Forelimb muscle (tissue), 1 donor: ENCODE measurements at places on chromosomes 5 and 9.
A peak's percentile ranks its signal among the peaks of the same experiment; 100 is the strongest.

DNA sequence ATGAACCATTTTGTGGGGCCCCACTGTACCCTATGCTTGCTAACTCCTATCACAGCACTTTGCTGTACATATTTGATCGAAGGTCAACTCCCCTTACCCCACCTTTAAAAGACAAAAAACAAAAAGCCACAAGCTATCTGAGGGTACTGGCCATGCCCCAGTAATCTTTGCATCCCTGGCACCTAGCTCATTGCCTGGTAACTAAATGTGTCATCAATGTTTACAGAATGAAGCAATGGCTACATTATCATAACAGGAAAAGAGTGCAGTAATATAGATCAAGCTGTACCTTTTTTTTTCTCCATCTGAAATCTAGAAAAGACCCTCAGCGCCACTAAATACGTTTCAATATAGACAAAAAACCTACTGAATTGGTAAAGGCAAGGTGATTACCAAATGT, 188.0 kb downstream of the ELAVL2 start:
- no peak for DNase-seq

- DNase-seq = no peak
These were observed 29.6 kb upstream of the B4GALT1 start for GRCh38 chr9:33196736-33197135.

DNA sequence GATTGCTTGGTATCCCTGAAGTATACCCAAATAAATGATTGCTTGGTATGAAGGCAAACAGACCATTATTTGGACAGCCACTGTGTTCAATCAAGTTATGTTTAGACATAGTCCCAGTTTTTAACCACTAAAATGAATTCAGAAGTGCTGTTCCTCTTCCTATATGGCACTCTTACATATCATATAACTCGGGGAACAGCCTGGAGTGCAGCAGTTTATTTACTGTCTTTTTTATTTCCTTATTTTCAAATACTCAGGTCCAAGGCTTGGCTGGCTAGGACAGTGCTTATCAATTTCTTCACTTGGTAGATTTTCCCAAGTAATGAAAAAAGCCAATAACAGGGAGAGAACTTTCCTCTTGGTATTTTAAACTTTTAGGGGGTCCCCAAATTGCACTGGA, 58.6 kb upstream of the CCDC112 start:
- DNase-seq = no peak

DNA sequence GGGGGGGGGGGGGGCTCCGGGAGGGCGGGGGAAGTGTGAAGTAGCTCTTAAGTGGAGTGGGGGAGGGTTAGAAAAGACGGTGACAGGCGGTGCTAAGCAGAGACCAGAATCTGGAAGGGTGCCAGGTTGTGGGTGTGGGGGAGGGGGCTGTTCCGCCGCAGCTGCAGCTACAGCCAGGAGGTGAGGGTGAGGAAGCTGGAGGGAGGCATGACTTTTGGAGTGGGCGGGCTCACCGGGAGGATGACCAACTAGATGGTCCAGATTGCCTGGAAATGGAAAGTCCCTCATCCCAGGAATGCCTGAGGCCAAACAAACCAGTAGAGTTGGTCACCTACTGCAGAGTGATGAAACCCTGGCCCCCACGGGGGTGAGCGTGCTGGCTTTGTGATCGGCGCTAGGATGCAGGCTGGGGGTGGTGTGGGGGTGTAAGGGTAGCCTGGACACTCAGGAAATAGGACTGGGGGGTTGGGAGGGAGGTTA, 158.1 kb upstream of the SHB start:
- peak; percentile 17 for DNase-seq

- DNase-seq = no peak
These were observed 3.4 kb downstream of the ADGRD2 start for GRCh38 chr9:124453586-124454191.

GRCh38 chr5:179308563-179309382, 36.5 kb downstream of the ADAMTS2 start:
- DNase-seq = no peak

GRCh38 chr9:107739601-107740082, 250.1 kb upstream of the KLF4 start:
- no peak for DNase-seq

- DNase-seq = no peak
These were observed 110.8 kb downstream of the FGF10 start for GRCh38 chr5:44278469-44278868.

DNA sequence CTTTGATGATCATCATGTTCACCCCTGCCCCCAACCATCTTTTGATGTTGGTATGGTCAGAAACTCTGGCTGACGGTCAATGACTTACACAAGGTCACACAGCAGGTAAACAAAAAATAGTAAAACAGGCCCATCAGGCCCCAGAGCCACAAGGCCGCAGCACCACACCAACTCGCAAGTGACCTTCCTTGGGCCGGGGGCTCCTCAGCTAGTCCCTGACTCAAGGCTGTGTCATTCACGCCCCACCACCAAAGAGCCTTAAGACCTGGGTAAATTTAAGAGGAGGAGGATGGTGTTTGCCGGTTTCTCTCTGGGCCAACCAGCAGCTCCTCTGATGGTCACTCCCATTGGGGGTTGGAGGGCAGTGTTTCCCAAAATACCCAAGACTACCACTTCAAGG, 55.8 kb downstream of the PSMB7 start:
- DNase-seq = no peak

DNA sequence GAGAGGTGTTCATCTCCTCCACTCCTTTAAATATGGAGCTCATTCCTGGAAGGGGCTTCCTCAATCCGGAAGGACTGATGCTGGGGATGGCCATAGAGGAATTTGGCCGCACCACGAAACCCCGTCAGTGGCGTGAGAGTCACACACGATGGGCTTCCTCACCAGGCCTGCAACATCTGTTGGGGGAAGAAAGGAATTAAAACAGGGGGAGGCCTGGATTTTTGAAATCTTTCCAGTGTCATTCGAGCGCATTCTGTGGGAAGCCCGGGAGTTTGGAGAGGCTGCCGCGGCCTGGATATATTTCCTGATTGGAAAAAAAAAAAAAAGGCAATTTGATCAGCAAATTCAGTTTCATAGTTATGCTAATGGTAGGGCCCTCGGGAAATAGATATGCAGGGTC, 76.3 kb upstream of the ORM1 start:
- peak; percentile 36 for DNase-seq

GRCh38 chr5:137071931-137072330, 427.2 kb downstream of the SPOCK1 start:
- DNase-seq = no peak

DNA sequence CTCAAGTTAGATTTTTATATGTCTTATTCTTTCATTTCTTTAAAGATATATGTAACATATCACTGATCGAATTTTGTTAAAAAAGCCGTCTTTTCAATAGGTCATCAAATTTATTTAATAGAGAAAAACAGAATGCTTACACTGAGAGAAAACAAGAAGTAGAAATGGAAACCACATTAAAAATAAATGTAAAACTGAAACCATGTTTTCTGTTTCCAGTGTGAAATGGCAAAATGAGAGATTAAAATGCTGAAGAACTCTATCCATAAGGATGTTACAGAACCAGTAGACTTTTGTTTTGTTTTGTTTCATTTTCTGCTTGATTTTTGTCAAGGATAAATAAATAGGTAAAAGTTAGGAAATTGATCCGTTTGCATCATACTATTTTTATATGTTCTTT, 210.1 kb downstream of the PRDM9 start:
- no peak for DNase-seq

DNA sequence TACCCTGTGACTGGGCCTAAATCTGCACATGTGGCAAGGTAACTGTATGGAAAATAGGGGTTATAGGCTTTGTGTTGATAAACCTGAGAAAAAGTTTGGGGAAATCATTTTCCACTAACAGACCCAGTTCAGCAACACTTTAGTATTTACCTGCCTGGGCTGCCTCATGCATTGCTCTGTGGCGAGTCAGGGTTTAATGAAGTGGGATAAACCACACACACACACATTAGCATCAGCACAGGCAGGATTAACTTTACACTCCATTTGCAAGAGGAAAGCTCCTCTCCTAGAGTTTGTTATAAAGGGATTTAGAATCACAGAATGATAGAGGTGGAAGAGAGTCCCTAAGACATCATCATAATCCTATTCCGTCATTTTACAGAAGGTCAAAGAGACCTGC, 20.0 kb upstream of the ZCCHC7 start:
- no peak for DNase-seq

DNA sequence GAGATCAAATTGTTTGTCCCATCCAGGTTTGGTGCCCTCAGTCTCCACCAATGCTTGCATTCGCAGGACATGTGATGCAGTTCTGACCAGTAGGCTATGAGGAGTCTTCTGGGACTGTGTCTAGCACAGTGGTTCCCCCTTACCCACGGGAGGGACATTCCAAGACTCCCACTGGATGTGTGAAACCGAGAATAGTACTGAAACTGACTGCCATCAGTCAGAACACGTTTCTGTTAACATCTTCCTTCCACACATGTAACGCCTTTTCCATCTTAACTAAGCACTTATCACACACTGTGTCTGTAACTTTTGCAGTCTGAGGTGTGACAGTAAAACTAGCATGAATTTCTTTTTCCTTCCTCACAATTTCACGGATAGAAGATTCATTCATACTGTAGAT, 74.7 kb downstream of the PTTG1 start:
- no peak for DNase-seq
